Left ventricle myocardium superior (tissue), 1 donor: ENCODE measurements at places on chromosomes 12 and 14.
A peak's percentile ranks its signal among the peaks of the same experiment; 100 is the strongest.

- DNase-seq, result no peak
These were observed 232.7 kb downstream of the CACNA1C start for GRCh38 chr12:2285462-2285861.

DNA sequence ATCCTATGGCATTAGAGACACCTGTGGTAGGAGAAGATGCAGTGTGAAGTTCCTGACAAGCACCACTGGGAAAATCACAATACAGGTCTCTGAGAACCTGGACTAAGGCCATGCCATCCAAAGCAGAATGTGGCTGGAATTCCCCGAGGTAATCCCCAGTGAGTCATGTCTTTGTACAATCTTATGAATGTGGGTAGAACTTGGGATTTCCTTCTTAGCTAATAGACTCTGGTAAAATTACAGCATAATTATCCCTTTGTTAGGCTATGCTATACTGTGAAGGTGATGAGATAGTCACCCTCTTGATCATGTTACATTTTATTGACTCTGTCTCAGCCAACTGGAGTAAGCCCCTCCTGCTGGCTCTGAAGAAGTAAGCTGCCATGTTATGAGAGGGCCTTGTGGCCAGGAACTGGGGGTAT is 224.3 kb upstream of the DCN start:
- no peak for DNase-seq

- no peak for DNase-seq
These were observed 25.9 kb downstream of the SUDS3 start for GRCh38 chr12:118402251-118402650.

GRCh38 chr12:120142231-120142877 is 25.8 kb upstream of the RAB35 start:
- no peak for DNase-seq

GRCh38 chr12:120884644-120885043 is 19.5 kb downstream of the SPPL3 start:
- DNase-seq, result no peak

DNA sequence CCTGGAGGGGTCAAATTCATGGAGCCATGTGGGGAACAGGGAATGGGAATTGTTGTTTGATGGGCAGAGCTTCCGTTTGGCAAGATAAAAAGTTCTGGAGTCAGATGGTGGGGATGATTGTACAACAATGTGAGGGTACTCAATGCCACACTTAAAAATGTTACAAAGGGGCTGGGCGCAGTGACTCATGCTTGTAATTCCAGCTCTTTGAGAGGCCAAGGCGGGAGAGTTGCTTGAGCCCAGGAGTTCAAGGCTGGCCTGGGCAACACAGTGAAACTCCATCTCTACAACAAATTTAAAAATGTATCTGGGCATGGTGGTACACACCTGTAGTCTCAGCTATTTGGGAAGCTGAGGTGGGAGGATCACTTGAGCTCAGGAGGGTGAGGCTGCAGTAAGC is 66.0 kb upstream of the DIO3 start:
- DNase-seq, result no peak

GRCh38 chr12:52149651-52150241 is 42.1 kb downstream of the KRT80 start:
- no peak for DNase-seq

GRCh38 chr12:52906191-52906601 is 1.3 kb upstream of the KRT8 start:
- no peak for DNase-seq

DNA sequence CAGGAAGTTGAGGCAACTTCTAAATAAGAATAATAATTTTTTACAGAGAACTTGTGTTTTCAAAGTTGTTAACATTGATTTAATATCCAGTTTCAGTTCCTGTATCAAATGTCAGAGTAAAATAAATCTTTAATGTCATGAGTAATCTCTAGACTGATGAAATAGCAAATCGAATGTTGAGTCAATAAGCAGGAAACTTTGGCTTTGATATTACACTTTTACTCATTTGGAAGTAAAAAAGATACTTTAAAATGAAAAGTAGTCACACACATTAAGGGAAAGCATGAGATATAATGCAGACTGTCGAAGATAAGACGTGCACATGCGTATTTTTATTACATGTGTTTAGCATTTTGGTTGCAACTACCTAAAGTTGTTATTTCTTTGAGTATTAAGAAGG is 78.2 kb upstream of the PTGDR start:
- DNase-seq, result no peak

GRCh38 chr12:104588047-104588920 is 131.5 kb downstream of the CHST11 start:
- DNase-seq, result no peak

GRCh38 chr14:33309106-33309505 is 370.4 kb downstream of the NPAS3 start:
- DNase-seq, result no peak

- DNase-seq, result no peak
These were observed 89.6 kb downstream of the CHGA start for GRCh38 chr14:93012506-93012905.

- DNase-seq, result no peak
These were observed 222.6 kb downstream of the CEP128 start for GRCh38 chr14:80718940-80719339.

DNA sequence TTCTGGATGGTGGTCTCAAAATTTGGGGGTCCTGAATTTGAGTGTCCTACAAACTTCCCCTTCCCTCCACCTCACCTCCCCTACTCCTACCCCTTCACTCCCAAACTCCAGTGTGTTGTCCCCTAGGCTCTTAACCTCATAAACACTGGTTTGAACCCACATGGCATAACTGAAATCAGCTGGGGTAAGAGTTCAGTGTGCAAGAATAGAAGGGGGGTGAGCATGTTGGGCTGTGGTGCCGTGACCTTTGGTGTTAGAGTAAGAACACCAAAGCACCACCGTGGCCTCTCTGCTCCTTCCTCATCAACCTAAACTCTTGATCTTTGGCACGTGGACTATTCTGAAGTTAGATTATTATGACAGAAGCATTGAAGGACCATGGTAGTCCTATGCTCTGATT is 11.0 kb downstream of the PCBP2 start:
- no peak for DNase-seq

DNA sequence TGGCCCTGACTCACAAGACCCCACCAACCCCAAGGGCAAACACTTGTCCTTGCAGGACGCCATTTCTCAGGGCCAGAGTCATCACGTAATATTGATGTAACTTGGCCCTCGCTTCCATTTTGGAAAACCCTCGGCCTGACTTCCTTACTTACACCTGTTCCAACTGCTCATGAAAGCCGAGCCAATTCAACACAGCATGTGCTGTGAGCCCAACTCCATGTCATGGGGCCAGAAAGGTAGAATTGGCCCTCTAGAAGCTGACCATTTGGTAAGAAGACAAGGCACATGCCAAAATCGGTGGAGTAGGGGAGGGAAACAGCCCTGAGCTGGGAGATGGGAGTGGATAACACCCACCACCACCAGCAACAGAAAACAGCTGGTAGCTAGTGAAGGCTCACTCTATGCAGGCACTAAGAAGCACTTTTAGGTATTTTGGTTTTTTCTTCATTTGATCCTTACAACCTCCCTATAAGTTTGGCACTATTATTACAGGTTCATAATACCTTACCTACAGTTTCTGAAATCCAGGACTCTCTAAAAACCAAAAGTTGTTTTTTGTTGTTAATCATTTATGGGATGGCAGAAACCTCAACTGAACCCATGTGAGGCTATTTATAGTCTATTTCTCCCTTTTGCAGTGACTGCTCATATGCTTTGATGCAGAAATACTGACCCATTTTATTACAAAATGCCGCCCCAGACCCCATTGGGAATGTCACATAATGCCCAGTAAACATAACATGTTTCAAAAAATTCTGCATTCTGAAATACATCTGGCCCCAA is 6.5 kb downstream of the TTC7B start:
- no peak for DNase-seq

DNA sequence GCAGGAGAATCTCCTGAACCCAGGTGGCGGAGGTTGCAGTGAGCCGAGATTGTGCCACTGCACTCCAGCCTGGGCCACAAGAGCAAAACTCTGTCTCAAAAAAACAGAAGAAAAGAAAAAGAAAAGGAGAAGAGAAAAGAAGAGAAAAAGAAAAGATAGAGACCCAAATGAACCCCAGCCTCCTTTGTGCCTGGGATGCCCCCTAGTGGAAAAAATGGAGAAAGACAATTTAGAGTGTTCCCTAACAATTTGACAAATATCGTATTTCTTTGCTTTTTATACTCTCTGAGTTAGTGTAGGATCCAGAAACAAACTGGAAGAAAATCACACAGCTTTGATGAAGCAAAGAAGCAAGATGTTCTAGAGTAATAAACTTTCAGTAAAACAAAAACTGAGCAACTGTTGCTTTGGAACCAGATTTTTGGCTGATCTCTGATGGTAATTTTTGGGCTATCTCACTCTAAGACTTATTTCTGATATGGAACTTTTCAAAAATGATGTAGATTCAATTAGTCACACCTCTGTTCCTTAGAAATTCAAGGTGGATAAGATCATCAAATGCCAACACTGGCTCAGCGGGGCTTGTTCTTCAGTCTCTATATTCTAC is 18.6 kb upstream of the PRKAB1 start:
- no peak for DNase-seq

GRCh38 chr12:1162081-1162760 is 171.2 kb downstream of the ERC1 start:
- no peak for DNase-seq

GRCh38 chr14:77198561-77198960 is 17.0 kb downstream of the TMEM63C start:
- no peak for DNase-seq

GRCh38 chr12:121843236-121843982 is 15.2 kb downstream of the HPD start:
- no peak for DNase-seq

DNA sequence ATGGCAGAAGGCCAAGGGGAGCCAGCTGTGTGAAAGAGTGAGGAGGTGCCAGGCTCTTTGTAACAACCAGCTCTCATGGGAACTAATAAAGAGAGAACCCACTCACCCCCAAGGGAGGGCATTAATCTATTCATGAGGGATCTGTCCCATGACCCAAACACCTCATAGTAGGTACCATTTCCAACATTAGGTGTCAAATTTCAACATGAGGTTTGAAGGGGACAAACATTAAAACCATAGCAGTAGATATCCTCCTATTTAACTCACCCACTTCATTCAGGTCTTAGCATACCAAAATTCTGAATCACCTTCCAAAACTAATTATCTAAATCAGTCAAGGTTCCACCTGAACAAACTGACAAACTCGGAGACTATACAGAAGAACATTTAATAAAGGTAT is 75.3 kb downstream of the PPFIA2 start:
- DNase-seq, result no peak

DNA sequence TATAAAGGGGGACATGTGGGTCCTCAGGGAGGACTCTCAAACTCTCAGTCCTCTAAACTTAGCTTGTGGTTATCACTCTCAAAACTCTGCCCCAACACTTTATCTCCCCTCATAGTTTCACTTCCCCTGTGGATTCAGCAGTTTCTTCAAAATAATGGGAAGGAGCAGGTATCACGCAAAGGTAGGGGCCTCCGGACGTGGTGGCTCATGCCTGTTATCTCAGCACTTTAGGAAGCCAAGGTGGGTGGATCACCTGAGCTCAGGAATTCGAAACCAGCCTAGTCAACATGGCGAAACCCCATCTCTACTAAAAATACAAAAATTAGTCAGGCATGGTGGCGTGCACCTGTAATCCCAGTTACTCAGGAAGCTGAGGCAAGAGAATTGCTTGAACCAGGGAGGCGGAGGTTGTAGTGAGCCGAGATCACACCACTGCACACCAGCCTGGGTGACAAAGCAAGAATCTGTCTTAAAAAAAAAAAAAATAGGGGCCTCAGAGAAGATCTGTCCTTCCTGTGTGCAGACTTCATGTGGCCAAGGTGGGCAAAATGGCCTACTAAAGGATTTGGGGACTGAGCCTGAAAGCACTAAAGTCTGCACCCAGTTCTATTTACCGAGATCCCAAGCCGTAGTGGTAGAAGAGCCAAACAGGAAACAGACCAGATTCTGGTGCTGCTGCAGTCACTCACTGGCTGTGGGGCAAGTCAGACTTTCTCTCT is 6.4 kb downstream of the ITGB7 start:
- no peak for DNase-seq

GRCh38 chr12:113208041-113208934 is 13.0 kb upstream of the TPCN1 start:
- peak; percentile 54 for DNase-seq

- no peak for DNase-seq
These were observed 2.9 kb upstream of the SBNO1 start for GRCh38 chr12:123367511-123367910.

DNA sequence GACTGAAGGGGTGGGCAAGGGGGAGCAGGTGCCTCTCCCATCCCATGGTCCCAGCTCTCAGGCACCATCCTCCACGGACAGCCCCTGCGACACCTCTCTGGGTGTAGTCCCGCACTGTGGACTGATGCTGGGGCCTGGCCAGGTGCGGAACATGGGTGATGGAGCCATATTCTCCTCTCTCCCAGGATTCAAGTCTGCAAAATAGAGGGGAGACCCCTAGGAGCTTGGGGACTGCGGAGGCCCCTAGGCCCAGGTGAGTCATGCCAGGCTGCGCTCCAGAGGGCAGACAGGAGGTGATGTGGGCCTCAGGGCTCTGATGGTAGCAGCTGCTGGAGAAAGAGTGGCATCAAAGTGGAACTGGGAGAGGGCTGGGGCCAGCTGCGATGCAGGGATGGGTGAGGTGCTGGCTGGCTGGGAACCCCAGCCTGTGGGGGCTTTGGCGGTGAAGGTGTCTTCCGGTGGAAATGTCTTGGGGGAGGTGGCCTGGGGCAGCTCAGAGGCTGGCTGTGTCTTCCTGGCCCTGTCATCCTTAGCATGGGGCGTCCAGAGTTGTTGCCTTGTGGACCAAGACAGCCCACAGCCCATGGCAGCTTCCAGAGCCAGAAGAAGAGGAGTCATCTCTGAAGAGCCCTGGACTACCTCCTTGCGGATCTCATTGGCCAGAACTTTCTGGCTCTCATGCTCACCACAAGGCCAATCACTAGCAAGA is 149.1 kb downstream of the KIF26A start:
- peak; percentile 8 for DNase-seq

- no peak for DNase-seq
These were observed 132.4 kb downstream of the GCH1 start for GRCh38 chr14:54769951-54770863.

DNA sequence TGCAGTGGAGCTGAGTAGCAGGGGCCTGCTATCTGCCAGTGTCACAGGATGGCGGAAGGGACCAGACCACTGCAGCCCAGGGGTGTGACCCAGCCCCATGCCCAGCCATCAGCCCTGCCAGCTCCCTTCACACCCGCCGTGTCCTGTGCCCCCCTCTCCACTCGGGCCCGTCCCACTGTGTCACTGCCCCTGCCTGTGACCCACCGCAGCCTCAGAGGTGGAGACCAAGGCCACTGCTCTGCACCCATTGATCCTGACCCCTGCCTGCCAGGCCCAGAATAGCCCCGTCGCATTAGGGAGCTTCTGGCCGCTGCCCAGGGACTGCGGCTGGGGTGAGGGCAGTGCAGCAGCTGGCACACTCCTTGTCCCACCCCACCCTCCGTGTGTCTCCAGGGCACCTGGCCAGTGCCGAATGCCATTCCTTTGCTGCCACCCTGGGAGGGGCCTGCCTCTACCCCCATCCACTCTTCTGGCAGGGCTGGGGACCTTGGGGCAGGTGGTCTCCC is 2.1 kb upstream of the CRIP2 start:
- peak; percentile 92 for DNase-seq

DNA sequence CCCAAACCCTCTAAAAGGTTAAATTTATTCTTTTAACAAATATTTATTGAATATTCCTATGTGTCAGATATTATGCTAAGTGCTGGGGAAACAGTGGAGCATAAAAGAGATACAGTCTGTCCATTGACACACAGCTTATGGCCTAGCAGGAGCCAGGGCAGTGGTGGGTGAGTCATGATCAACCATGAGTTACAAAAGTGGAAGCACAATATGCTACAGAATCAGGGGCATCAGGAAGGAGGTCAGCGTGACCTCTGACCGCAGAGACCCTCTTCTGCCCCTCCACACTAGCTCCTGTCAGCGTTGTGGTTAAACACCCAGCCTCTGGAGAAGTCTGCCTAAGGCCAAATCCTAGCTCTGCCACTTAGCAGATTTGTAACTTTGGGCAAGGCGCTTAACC is 4.7 kb upstream of the PPP1R1A start:
- DNase-seq, result no peak
